ENCODE measurements at places on chromosomes 4 and X.

- DNase-seq = no peak
These were observed 47.5 kb upstream of the GALNT7 start for GRCh38 chr4:173121076-173121561.

- no peak for DNase-seq
These were observed 17.4 kb upstream of the PACRGL start for GRCh38 chr4:20682853-20683252.

DNA sequence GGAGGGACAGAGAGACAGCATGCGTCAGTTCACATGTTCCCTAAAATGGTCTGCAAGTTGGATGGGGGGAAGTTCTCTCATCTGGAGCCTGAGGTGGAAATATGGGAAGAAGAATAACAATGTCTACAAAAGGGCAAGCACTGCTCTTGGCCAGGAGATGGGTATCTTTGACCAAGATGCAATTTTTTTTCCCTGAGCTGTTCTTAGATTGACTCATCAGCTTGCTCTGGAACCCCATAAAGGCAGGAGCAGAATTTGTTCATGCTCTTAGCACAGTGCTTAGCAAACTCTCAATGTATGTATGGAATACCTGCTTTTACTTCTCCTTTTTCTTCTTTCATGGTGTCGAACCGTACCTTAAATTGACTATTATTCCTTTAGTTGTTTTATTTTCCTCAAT is 90.5 kb upstream of the ZNF827 start:
- DNase-seq = no peak

- DNase-seq = peak; percentile 3
These were observed 19.0 kb upstream of the MAGEB2 start for GRCh38 chrX:30196322-30196721.

DNA sequence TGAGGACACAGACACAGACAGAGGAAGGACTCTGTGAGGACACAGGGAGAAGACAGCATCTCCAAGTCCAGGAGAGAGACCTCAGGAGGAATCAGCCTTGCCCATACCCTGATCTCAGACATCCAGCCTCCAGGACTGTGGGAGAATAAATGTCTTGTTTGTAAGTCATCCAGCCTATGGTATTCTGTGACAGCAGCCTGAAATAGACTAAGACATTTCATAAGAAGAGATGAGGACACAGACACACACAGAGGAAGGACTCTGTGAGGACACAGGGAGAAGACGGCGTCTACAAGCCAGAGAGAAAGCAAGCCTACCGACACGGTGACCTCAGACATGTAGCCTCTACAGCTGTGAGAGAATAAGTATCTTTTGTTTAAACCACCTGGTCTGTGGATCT is 112.1 kb downstream of the DHRSX start:
- DNase-seq = no peak

- DNase-seq = no peak
These were observed 33.9 kb downstream of the VSIG4 start for GRCh38 chrX:66005830-66006449.

DNA sequence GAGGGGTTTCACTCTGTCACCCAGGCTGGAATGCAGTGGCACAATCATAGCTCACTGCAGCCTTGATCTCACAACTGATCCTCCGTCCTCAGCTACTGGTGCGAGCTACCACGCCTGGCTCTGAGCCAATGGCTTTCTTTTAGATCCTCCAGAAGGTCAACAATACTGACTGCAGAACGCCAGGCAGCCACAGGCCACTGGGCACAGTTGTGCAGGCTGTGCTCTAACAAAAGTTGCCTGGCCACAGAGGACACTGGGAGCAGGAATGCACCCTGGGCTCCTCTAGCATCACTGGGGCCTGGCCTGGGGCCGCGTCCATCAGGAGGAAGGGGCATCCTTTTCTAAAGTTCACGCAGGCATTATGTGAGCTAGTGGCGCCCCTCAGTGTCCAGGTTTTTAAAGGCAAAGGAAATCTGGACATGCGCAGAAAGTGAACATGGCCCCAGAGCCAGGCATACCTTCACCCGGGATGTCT is 14.9 kb upstream of the PORCN start:
- DNase-seq = no peak

DNA sequence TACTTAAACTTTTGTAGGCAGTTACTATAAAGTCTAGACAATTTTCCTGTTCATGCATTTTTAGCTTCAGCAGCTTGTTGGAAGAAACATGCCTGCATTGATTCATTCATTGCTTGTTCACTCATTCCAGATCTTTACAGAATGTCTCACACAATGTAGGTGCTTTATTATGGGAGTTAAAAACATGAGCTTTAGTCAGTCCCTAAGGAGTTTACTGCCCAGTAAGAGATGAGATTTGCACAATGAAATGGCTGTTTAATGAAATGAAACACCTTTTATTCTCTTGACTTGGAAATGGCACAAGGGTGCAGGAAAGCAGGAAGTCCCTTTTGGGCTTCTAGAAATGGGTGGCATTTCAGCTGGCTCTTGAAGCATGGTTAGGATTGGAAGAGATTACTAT is 2.9 kb downstream of the NOCT start:
- no peak for DNase-seq

- no peak for DNase-seq
These were observed 4.3 kb downstream of the EPHA5 start for GRCh38 chr4:65665771-65666523.

Data from frontal cortex (tissue), 4 donors.